ENCODE measurements at places on chromosomes 11 and 22.

DNA sequence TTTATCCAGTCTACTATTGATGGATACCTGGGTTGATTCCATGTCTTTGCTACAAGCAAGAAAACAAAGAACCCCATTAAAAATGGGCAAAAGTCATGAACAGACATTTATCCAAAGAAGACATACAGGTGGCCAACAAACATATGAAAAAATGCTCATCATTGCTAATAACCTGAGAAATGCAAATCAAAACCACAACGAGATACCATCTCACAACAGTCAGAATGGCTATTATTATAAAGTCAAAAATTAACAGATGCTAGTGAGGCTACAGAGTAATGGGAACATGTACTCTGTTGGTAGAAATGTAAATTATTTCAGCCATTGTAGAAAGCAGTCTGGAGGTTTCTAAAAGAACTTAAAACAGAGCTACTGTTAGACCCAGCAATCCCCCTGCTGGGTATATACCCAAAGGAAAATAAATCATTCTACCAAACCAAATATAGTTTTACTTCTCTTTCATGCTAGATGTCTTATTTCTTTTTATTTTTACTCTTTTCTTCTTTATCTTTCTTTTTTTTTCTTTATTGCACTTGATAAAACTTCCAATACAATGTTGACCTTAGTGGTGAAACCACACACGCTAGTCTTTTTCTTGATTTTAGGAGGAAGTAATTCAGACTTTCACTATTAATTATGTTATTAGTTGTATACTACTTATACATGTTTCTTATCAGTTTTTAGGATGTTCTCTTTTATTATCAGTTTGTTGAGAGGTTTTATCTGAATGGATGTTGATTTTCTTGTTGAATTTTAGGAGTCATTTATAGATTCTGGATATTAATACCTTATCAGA lies 14.3 kb downstream of the TRIM22 start:
- DNase-seq: no peak

- DNase-seq: no peak
Observed at GRCh38 chr22:20885557-20886323, 26.9 kb downstream of the SNAP29 start.

DNA sequence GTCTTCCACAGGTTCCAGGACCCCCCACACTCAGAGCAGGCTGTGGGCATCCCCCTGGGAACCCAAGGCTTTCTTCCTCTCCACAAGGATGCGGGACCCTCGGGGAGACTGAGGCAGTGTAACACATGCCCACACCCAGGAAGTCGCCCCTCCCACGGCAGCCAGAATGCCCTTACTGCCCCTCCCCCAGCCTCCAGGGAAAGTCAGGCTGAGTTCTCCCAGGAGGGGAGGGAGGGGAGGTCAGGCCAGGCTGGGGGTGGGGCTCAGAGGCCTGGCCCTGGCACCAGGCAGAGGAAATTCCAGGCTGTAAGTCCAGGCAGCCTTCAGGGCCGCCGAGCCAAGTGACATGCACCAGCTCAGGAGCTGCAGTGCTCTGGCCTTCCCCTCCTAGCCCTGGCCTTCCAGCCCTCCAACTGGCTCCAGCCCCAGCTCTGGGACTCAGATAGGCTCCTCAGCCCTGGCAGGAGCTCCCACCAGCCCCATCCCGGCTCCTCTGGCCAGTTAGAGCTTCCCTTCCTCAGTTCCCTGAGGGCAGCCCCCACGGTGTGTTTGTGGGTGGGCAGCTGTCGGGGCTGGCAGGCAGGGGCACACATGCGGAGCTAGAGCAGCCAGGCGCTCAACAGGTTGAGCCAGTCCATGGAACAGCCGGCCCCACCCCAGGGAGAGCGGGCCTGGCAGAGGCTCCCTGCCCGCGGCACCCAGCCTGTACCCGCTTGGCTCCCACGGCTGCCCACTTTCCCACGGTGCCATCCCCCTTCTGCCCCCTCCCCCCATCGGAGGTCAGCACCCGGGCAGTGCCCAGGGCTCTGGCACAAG lies 3.6 kb downstream of the BCL9L start:
- DNase-seq: no peak

DNA sequence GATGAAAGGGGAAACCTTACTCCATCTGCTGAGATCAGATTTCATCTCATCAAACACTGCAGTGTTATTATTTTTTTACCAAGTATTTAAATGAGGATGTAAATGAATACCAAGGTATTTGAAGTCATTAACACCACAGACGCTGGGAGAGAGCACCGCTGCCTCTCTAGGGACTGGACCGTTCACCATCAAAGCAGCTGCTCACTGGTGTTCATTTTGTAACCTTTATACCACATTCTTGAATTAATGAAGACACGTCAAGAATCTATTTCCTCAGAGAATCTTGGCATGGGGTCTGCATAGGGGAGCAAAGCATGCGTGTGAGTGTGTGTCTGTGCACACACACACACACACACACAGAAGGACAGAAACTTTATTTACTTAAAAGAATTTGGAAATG lies 15.6 kb downstream of the SIAE start:
- DNase-seq: peak; percentile 67

GRCh38 chr11:2929950-2930703 lies 907 bp upstream of the PHLDA2 start:
- DNase-seq: no peak

- DNase-seq: no peak
Observed at GRCh38 chr22:26401726-26402125, 27.3 kb upstream of the ASPHD2 start.

DNA sequence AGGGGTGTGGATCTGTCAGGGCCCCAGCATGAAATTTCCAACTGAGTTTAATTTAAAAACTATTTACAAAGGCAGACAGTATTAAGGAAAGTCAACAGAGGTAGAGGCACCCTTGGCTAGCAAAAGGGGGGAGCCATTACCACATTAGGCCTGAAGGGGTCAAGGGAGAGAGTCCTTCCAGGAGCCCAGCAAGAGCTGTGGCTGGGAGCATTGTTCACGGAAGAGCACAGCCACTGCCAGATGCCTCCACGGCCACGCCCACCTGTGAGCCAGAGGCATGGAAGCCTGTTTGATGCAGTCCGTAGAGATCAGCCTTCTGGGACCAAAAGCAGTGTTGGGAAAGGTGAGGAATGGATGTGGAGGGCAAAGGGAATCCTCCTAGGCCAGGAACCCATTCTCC lies 102.6 kb downstream of the GALNT18 start:
- no peak for DNase-seq

GRCh38 chr11:88535266-88535665 lies 197.7 kb upstream of the CTSC start:
- DNase-seq: no peak

GRCh38 chr22:39454385-39454871 lies 2.4 kb upstream of the MGAT3 start:
- no peak for DNase-seq

GRCh38 chr11:60084631-60085273 lies 3.7 kb upstream of the MS4A2 start:
- no peak for DNase-seq

DNA sequence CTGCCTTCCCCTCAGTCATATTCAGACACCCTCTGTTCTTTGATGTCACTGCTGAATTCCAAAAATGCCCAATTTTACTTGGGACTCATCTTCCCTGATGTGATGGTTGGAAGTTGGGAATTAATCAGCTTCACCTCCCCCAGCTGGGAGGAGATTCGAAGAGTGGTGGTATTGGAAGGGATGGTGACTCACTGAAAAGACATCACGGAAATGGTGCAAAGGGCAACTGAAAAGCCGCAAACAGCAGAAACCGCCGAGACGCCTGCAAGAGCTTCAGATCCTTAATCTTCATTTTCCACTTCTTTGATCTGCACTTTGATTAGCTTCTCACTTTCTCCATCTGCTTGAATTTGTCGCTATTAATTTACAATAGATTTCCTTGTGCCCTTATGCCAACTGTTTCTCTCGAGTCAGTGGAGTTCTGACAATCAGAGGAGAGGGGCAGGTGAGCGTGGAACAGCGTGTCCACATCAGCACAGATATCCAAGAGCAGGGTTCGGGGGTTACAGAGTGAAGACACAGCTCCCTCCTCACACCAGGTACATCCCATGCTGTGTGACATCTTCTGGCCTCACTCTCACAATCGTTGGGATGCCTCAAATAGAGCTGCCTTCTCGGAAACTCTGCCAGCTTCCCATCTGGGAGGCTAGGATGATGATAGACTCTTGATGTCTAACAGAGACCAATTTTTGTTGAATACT lies 325.4 kb downstream of the BRD1 start:
- DNase-seq: no peak

GRCh38 chr11:131851964-131852755 lies 481.7 kb downstream of the NTM start:
- no peak for DNase-seq

DNA sequence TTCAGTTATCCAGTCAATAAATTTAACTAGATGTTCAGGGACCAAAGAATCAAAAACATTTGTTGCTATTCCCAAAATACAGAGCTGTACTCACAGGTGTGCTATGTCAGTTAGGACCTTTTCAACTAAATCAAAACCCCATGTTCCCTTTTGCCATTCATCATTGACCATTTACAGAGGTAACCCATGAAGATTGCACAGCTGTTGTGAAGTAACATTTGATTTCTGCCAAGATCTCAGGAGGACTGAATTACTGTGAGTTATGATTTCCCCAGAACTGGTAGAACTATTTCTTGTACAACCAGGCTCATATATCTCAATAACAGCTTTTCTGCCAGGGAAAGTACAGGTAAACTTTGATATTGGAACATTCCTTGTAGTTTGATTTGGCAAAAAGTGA lies 131.1 kb upstream of the FIBIN start:
- no peak for DNase-seq

DNA sequence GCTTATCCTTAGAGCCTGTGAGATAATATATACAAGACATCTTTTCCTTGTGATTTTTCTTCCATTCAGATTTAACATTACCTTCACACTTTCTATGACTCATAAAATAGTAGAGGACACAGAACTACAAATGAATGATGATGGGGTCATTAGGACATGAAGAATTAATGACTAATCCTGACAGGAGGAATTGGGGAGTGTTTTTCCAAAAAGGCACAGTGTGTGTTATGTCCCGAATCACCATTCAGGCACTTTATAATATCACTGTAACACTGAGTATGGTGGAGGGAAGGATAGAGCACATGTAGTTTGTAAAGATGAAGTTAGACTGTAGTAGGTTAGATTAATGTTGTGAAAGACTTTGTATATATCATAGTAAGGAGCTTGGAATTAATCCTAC lies 391.3 kb downstream of the JRKL start:
- DNase-seq: no peak

Measured in NCI-H2171 (cell line).